Smooth muscle cell of bladder (primary cell): ENCODE measurements at places on chromosomes 4 and X. TPM values are rescaled to one million over a fixed set of nuclear protein-coding genes. Genes with fewer than 3 reads are reported as not detected.

TEX11 gene
- total RNA-seq, result 0.09 TPM in 1 of 2 replicates, not detected in the other

CCNB3 gene
- under 0.01 and 0.09 TPM in 2 replicates for total RNA-seq

TLR3 gene
- total RNA-seq, result 2.0 and 2.7 TPM in 2 replicates

GAGE12E gene
- not detected in 2 replicates for total RNA-seq

FOXR2 gene
- not detected in 2 replicates for total RNA-seq

CXCL10 gene
- 0.09 and 0.28 TPM in 2 replicates for total RNA-seq

ELF4 gene
- total RNA-seq, result 8.0 and 9.1 TPM in 2 replicates

PDLIM3 gene
- total RNA-seq, result 15.8 and 28.3 TPM in 2 replicates

CFI gene
- total RNA-seq, result 1.8 and 6.9 TPM in 2 replicates

SCD5 gene
- total RNA-seq, result 9.5 and 12.9 TPM in 2 replicates

MGAT4D gene
- not detected in 2 replicates for total RNA-seq

RAB9B gene
- total RNA-seq, result 0.43 and 1.2 TPM in 2 replicates

TGIF2LX gene
- not detected in 2 replicates for total RNA-seq

EGFL6 gene
- total RNA-seq, result 0.28 and 1.00 TPM in 2 replicates

SH3D19 gene
- 29.2 and 35.9 TPM in 2 replicates for total RNA-seq

ERAS gene
- total RNA-seq, result not detected in 2 replicates

SUPT20HL2 gene
- 0.09 and 0.14 TPM in 2 replicates for total RNA-seq

PNMA6A gene
- 1.6 and 3.2 TPM in 2 replicates for total RNA-seq

CD38 gene
- under 0.01 and 0.14 TPM in 2 replicates for total RNA-seq

PCDH19 gene
- under 0.01 TPM in 2 replicates for total RNA-seq

UGT2B11 gene
- total RNA-seq, result not detected in 2 replicates
